ENCODE measurements at places on chromosomes 16 and 17. TPM values are rescaled to one million over a fixed set of nuclear protein-coding genes. Genes with fewer than 3 reads are reported as not detected.

The RNF135 gene
- 14.6 TPM for polyA plus RNA-seq

The PDPR gene
- 28.2 TPM for polyA plus RNA-seq

The ITGAD gene
- polyA plus RNA-seq, result not detected

The MAPT gene
- 0.27 TPM for polyA plus RNA-seq

The KRT12 gene
- not detected for polyA plus RNA-seq

The KRT40 gene
- not detected for polyA plus RNA-seq

The TBKBP1 gene
- polyA plus RNA-seq, result 4.8 TPM

The UBALD2 gene
- 16.3 TPM for polyA plus RNA-seq

- no peak for DNase-seq
Measured at GRCh38 chr17:36198831-36199465, 2.4 kb upstream of the CCL3L1 start.

GRCh38 chr16:54077050-54077821, 209.4 kb downstream of the IRX3 start:
- DNase-seq, result peak; percentile 7

DNA sequence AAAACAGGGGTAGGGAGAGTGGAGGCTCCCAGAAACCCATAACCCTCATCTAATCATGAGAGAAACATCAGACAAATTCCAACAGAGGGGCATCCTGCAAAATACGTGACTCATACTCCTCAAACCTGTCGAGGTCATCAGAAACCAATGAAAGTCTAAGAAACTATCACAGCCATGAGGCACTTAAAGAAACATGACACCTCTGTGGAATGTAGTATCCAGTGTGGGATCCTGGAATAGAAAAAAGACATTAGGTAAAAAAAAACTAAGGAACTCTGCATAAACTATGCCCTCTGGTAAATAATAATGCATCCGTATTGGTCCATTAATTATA, 16.4 kb downstream of the CDH5 start:
- peak; percentile 52 for DNase-seq

DNA sequence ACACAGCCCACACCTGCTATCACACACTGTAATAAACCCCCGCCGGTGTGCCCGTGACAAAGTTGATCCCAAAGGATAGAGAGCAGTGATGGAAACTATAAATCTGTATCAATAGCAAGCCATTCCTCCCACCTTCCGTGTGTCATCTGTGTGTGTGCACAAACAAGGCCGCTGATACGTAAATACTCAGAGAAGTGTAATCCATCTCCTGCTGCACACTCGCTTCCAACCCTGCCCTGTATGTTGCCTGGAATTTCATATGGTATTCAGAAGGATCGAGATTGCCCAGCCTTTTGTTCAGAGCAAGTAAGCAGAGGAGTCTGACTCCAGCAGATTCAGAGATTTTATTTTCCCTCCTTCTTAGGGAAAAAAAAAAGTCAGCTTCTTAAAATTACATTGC, 581.1 kb upstream of the ZFHX3 start:
- no peak for DNase-seq

DNA sequence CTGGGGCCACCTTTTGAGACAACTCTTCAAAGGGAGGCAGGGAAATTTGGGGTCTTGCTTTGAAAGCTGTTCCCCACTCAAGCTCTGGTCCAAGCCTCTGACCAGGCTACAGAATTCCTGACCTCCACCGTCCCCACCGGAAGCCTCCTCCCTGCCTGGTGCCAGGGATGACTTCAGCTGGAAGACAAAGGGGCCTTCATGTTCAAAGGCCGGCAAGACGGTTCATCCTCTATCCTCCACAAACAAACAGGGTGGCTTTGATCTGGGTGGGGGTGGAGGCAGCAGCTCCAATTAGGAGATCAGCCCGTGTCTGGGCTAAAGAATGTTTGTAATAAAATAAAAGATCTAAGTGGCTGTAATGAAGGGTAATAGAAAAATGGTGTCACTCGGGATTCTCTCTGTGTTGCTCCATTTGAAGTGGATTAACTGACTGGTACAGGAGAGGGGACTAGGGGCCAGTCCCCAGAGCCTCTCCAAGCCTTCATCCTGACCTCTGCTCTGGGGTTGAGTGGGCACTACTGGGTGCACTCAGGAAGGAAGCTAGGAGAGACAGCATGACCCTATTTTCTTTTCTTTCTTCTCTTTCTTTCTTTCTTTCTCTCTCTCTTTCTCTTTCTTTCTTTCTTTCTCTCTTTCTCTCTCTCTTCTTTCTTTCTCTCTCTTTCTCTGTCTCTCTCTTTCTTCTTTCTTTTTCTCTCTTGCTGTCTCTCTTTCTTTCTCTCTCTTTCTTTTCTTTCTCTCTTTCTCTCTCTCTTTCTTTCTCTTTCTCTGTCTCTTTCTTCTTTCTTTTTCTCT, 27.5 kb upstream of the NKD1 start:
- no peak for DNase-seq

- DNase-seq, result no peak
Measured at GRCh38 chr16:58384437-58385055, 7.7 kb upstream of the GINS3 start.

Measured in AG04450 (cell line).